ENCODE measurements at places on chromosomes 4 and X.

GRCh38 chr4:26822546-26822945 is 38.1 kb upstream of the STIM2 start:
- no peak for DNase-seq

- no peak for DNase-seq
Measured at GRCh38 chr4:144509088-144510015, 136.6 kb upstream of the HHIP start.

DNA sequence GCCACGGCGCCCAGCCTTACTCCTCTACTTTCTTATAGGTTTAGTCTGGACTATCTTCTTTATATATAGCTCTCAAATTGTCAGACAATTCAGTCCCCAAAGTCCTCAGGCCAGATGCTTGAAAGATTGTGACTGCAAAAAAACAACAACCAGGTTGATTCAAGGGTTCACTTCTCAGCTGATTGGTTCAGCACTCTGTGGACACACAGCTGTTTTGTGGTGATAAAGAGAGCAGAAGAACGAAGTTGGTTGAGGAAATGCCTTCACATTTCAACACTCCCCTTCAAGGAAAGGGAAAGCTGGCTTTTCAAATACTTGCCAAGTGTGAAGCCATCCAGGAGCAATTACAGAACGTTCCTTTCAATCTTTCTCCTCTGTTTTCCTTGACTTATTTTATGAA is 166.8 kb downstream of the SHROOM3 start:
- DNase-seq: peak; percentile 47

DNA sequence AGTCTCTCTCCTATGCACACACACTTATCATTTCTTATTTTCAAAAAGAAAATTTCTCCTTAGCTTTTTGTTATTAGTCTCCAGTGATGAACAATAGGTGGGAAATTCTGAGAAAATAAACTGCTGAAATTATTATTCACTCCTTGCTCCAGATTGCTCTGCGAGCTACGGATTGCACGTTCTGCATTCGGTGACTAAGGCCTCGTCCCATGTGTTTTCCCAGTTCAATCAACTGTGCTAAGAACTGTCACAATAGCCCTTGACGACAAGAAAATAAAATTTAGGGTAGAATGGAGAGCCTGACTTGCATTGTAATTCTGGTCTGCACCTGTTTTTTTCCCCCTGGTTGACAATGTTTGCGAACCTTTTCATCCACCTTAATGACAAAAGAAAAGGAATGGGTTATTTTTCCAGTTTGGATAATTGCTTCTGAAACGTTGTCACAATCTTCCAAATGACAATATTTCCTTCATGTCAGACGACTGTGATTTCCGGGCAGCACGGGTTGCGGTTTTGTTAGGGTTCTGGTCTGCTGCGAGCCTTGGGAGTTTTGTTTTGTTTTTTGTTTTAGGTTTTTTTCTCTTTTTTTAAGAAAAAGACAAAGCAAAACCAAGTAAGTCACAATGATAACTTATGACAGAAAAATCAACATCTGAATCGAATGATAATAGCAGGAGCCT is 124.5 kb upstream of the NOCT start:
- no peak for DNase-seq

- DNase-seq: no peak
Measured at GRCh38 chr4:63841266-63841665, 568.0 kb downstream of the TECRL start.

DNA sequence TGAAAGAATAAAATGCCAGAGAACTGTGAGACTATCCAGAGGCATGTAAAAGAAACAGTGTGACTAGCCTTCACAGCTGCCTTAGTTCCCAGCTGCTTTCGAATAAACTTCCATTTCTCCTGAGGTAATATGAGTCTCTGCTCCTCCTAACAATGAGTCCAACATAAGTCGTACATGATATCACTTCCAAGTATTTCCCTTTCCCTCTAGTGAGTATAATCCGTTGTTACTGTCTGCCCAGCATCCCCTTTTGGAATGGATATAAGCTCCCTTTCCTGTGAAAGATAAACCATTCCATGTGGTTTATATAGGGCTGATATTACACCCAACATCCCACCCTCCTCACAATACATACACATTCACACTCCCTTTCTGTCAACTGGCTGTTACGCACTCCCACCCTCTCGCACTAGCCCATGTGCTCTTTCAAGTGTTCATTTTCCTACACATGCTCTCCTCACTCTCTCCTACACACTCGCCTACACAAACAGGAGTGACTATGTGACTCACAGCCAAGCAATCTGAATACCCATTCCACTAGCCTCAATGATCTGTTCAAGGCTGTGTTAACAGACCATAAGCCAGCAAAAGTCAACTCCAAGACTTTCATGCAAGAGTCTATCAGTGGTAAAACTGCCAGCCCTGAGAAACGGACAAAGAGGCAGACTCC is 5.0 kb downstream of the NAF1 start:
- no peak for DNase-seq

DNA sequence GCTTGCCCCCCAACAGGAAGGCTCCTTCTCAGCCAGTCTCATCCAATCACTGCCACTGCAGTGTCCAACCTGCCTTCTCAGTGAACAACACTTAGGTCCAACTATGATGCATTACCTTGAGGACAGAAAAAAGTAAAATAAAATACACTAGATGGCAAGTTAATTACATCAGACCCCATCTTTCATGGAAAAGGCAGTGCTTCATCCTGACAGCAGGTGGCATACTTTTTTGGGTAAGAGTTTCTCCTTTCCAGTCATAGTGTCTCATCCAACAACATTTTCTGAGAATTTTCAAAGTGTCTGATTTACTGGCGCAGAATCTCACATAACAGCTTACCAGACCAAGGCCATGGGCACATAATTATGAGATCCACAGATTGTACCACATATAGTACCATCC is 1742.8 kb downstream of the PCDH7 start:
- no peak for DNase-seq

- peak; percentile 50 for DNase-seq
Measured at GRCh38 chr4:37157476-37158167, 86.9 kb upstream of the NWD2 start.

All from stomach (tissue), 19 donors.